Stimulated activated effector memory CD8-positive, alpha-beta T cell treated with anti-CD3 and anti-CD28 coated beads, Interleukin-12 subunit alpha, Interleukin-12 subunit beta, amount 100 ng/mL, for 72 hours (primary cell): ENCODE measurements at places on chromosomes 7 and 10.

- DNase-seq = no peak
Measured at GRCh38 chr7:96136600-96137239, 185.2 kb downstream of the SLC25A13 start.

DNA sequence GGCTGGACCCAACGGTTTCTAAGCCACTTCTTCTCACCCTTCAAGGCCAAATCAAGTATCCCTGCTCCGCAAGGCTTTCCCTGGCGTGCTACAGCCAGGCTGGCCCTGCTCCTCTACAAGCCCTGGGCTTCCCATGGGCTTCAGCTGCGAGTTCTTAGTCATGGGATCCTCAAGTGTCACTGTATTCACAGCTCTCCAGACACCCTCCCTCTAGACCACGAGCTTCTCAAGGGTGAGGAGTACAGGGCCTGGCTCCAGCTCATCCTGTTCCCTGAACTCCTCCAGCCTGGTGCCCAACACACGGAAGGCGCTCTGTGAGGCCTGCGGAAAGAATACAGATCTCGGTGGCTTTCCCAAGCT lies 38.8 kb downstream of the FAM53B start:
- no peak for DNase-seq

- DNase-seq = no peak
Measured at GRCh38 chr10:11234857-11235531, 217.3 kb downstream of the CELF2 start.

GRCh38 chr7:114534953-114535352 lies 120.3 kb downstream of the FOXP2 start:
- DNase-seq = no peak

GRCh38 chr7:82358009-82358578 lies 85.5 kb downstream of the CACNA2D1 start:
- DNase-seq = no peak

- no peak for DNase-seq
Measured at GRCh38 chr7:17774248-17774647, 166.0 kb downstream of the SNX13 start.

DNA sequence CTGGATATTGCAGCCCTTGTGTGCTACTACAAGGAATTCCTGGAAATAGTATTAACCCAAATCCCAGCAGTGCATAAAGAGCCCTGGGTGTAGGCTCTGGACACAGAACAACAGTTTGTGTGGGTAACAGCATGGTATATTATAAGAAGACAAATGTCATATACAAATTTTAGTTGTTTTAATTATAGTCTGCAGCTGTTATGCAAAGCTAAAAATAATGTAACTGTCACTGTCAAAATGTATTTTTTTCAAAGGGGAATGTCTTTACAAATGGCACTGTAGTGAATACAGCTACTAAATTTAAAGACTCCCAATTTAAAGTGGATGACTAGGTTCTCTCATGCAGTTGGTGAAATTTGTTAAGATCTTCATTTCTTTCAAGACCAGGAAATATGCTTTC lies 339.0 kb downstream of the GPR37 start:
- DNase-seq = no peak

GRCh38 chr10:80504897-80505465 lies 32.7 kb upstream of the SH2D4B start:
- no peak for DNase-seq
